ENCODE measurements at places on chromosomes 1 and 21.

- no peak for DNase-seq
These were observed 281.8 kb downstream of the BARHL2 start for GRCh38 chr1:90435351-90435750.

DNA sequence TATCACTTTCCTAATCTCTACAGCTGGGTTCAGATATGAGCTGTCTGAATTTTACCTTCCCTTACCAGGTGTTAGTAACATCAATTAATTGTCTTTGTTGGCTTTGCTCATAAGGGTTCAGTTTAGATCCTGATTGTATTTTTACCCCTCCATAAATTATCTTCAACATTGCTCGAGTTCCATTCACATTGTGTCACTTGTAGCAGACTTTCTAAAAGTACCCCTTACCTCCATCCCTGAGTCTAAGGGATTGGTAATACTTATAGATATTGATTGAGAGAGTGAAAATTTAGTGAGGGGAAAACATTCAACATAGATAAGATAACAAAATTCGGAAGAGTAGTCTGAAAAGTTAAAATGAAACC is 7.3 kb downstream of the RASAL2 start:
- DNase-seq: no peak

DNA sequence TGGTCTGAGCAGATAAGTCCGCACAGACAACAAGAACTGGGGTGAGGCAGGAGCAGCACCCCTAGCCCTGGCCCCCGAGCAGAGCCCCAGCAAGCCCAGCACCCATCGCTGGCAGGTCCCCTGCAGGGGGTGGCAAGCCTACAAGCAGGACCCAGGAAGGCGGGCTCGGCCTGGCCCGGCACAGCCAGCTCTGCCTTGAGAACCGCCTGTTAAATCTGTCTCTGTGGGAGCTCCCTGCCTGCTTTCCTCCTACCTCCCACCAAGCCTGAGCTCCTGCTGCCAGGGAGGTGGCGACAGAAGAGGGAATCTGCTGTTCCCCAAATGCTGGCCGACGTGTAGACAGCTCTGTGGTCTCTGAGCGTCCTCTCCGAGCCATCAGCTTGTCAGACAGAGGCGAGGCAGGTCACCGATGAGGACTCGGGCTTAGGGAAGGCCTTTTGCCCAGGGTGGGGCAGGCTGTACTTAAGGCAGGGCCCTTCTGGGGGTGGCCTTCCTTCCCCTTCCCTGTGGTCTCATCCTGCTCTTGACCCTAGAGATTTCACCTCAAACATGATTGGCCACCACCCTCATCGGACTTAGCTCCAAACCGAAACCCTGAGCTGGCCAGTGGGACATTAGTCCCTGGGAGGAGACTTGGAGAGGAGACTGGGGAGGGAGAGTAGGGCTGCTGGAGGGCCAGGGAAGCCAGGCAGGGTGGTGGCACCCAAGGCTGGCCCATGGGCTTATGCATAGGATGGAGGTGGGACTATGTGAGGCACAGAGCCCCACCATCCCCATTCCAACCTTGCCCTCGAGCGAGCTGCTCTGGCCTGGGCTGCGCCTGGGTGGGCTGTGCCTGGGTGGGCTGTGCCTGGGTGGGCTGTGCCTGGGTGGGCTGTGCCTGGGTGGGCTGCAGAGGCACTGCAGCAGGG is 7.7 kb downstream of the SELENON start:
- DNase-seq: no peak

- no peak for DNase-seq
These were observed 205.0 kb downstream of the KCTD3 start for GRCh38 chr1:215772151-215772550.

- DNase-seq: peak; percentile 43
These were observed 59.9 kb downstream of the SPSB1 start for GRCh38 chr1:9352377-9353134.

DNA sequence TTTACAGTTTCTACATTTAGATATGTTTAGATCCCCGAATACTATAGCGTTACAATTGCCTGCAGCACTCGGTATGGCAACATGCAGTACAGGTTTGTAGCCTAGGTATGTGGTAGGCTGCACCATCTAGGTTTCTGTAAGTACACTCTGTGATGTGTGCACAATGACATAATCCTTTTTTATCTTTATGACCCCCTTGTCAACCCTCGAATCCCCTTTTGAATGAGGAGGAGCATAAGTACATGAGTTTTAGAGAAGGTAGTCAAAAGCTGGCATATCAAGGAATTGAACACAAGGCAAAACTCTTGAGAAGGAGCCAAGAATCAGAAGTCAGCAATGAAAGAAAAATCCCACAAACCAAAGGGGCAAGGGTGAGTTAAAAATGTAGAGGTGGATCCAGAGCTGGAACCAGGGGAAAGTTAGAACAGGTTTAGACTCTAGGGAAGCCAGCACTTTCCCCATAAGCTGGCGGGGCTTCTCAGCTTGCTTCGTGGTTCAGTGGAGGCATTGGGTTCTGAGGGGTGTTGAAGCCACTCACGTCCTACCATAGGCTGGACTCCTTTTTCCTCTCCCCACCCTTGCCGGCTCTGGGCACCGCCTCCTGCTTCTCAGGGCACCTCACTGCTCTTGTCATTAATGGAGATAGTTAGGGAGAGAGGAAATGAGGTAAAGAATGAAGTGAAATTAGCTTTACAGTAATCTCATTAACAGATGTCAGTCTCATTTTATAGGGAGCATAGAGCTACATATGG is 31.3 kb downstream of the OLFML3 start:
- DNase-seq: peak; percentile 14

GRCh38 chr21:15408089-15408488 is 321.7 kb upstream of the USP25 start:
- DNase-seq: no peak

GRCh38 chr1:51381964-51382363 is 51.6 kb upstream of the TTC39A start:
- no peak for DNase-seq

GRCh38 chr1:229253151-229253974 is 17.5 kb upstream of the RAB4A start:
- DNase-seq: no peak

GRCh38 chr1:26493938-26494337 is 21.7 kb downstream of the HMGN2 start:
- DNase-seq: no peak

DNA sequence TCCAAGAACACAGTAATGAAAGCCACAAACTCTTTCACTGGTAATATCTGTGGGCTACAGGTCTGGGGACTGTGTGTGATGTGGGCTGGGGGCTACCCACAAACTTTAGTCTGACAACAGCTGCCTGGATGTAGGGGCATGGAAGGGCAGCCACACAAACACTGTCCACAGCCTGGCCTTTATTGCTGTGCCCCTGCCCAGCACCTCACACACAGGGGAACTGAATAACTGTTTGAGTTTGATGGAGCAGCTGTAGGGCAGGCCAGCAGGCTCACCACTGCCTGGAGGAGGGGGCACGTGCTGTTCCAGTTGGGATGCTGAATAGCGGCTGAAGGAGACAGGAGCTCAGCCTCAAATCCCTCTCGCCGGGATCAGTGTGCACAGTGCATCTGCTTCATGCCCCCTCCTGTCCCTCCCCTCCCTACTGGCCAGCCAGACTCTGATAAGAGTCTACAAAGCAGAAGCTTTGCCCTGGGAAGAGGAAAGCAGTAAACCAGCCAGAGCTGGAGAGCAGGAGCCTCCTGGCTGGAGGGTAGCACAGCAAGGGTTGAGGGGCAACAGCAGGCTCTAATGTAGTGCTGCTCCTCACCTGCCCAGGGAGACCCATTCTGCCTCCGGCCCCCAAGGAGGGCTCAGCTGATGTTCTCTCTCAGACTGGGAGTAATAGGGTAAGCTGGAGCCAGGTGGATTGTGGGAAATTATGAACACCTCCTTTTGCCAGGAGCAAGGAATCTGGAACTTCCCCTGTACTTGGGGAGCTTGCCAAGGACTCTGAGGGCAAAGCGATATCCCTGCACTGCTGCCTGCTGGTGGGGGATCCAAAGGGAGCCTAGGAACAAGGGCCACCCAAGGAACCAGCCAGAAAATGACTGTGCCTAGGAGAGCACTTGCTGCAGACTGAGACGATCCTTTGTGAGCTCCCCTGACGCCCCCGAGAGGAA is 70.2 kb upstream of the GOLT1A start:
- peak; percentile 82 for DNase-seq

GRCh38 chr1:165531021-165531420 is 12.8 kb upstream of the LRRC52 start:
- no peak for DNase-seq

GRCh38 chr1:238658763-238659162 is 727.6 kb upstream of the CHRM3 start:
- no peak for DNase-seq

- DNase-seq: no peak
These were observed 8.7 kb downstream of the C1orf74 start for GRCh38 chr1:209775678-209776077.

- no peak for DNase-seq
These were observed 67.7 kb upstream of the AJAP1 start for GRCh38 chr1:4586611-4587160.

DNA sequence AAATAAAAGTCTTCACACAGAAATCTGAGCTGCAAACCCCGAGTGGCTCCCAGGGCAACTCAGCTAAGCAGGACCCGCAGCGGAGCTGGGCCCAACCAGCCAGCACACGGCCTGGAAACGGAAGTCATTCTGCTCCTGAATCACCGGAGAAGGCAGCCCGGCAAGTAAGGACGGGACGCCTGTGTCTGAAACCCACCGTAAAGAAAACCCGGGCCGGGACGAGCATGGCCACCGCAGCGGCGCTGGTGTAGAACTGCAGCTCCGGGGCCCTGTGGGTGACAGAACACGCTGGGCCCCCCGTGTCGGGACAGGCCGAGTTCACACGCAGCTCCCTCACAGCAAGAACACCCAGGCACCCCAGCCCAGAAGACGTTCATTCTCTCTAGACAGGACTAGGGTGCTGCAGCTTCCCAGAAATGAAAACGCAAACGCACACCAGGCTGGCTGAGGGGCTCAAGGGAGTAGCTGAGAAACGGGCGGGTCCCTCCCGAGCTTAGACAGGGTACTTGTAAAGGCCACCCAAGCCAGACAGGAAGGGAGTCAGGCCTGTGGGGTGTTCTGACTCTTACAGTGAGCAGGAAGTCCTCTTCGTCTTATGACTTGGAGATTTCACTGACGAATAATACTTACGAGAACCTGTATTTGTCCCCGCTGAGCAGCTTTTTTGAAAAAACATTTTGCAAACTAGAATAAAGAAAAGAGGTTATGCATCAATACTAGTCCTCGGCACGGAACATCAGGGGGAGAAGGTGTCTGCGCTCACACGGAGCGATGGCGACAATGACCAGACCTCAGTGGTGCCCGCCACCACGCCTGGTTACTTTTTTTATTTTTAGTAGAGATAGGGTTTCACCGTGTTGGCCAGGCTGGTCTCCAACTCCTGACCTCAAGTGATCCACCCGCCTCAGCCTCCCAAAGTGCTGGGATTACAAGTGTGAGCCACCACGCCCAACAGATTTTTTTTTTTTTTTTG is 10.9 kb upstream of the CDK11B start:
- no peak for DNase-seq

DNA sequence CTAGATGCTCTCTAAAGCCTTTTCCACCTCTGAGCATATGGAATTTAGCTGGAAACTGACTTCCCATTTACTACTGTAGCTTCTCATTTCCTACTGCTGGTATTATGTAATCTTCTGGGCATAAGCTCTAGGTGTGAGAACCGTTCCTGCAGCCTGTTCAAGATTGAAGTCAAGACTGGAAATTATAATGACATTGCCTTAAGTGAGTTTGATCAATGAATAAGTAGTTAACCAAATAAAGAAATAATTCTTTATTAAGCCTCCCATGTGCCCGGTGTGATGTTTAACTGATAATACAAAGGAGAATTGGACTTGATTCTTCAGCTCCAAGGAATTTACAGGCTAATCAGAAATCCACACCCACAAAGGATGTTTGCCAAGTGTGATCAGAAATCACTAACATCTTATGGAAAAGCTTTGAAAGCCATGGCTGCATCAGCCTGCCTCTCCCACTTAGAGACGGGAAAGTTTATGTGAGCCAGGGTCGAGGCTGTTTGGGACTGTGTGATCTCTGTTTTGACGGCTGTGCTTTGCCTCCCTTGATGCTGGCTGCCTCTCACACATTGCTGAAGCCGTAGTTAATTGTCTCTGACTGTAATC is 36.4 kb upstream of the PRELP start:
- no peak for DNase-seq

DNA sequence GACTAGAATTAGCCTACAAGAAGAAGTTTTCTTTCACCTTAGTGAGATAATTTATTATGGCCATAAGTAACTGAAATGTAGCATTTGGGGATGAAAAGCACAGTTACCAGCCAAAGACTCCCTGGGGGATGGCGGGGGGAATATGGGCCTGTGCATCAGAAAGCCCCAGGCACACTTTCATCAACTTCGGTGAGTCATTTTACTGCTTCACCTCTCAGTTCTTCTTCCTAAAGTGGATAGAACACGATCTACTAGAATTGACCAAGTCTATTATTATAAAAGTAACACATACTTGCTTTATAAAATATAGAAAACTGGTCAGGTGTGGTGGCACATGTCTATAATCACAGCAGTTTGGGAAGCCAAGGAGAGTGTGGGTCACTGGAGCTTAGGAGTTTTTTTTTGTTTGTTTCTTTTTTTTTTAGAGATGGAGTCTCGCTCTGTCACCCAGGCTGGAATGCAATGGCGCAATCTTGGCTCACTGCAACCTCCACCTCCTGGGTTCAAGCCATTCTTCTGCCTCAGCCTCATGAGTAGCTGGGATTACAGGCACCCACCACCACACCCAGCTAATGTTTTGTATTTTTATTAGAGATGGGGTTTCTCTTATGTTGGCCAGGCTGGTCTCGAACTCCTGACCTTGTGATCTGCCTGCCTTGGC is 141.8 kb downstream of the ZZZ3 start:
- DNase-seq: no peak

- no peak for DNase-seq
These were observed 5.2 kb upstream of the SH2D2A start for GRCh38 chr1:156821801-156822200.

GRCh38 chr1:12173631-12174121 is 6.9 kb downstream of the TNFRSF1B start:
- DNase-seq: no peak

- DNase-seq: no peak
These were observed 8.2 kb downstream of the SYT2 start for GRCh38 chr1:202702088-202702487.

DNA sequence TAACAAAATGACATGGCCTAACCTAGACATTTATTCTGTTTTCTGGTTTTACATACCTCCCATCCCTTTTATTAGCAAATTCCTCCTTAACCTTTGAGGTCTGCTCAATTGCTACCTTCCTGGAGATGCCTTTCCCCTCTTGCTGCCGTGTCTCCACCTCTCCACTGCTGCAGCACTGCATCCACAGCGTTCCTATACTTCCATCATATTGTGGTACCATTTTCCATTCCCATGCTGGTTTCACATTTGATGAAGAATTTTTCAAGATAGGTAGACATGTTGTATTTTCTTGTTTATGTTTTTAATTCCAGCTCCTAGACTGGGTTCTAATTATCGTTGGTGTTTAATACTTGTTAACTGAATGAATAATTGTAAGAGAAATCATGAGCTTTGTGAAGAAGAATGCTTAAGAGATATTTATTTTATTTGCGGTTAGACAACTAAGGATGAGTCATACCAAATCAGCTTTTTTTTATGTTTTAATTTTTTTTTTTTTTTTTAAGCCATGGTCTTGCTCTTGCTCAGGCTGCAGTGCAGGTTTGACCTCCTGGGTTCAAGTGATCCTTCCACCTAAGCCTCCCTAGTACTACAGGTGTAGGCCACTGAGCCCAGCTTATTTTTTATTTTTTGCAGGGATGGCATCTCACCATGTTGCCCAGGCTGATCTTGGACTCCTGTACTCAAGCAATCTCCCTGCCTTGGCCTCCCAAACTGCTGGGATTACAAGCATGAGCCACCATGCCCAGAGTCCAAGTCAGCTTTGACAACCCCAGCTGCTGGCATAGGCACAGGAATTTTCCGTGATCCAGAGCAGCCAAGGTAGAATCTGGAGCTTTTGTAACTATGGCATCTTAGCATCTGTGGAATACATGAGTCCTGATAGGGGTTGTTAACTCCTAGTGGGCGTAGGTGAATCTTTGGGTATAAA is 44.0 kb downstream of the ATP6V1G3 start:
- no peak for DNase-seq

All from NCI-H524 (cell line).